ENCODE measurements at places on chromosomes 2 and 18.

DNA sequence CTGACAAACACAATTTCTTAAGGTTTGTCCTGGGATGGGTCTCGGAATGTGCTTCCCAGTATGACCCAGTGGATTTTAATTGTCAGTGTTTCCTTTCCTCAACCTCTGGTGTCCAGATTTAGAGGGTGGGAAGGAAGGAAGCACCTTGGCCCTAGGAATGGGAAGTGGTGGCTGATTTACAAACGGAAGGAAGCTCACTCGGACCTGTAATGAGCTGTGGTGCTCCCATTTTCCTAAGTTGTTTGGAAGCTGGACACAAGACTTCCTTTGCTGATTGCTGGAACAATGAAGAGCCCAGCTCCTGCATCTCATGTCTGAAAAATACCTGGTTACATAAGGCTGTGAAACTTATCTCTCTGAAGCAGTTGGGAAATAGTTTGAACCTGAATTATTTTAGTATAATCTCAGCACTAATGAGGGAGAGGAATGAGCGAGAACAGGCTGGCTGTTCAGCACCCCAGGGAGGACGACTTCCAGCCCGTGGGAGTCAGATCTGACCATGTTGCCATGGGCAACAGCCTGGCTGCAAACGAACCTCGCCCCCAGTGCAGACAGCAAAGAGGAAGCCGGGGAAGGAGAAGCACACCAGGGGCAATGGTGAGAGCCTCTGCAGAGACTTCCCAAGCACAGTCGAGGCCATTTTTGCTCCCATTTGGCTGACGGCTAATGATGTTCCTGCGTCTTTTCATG lies 74.4 kb upstream of the ASB18 start:
- no peak for DNase-seq

- DNase-seq = no peak
These were observed 57.2 kb downstream of the RTP5 start for GRCh38 chr2:241926541-241927311.

GRCh38 chr2:12429779-12430406 lies 286.8 kb upstream of the TRIB2 start:
- no peak for DNase-seq

- DNase-seq = no peak
These were observed 10.4 kb upstream of the EN1 start for GRCh38 chr2:118857677-118858484.

- no peak for DNase-seq
These were observed 82.5 kb downstream of the OSBPL1A start for GRCh38 chr18:24315170-24315569.

- DNase-seq = no peak
These were observed 101.1 kb downstream of the TRIB2 start for GRCh38 chr2:12817870-12818269.

- no peak for DNase-seq
These were observed 29.5 kb downstream of the ANXA4 start for GRCh38 chr2:69771461-69771860.

DNA sequence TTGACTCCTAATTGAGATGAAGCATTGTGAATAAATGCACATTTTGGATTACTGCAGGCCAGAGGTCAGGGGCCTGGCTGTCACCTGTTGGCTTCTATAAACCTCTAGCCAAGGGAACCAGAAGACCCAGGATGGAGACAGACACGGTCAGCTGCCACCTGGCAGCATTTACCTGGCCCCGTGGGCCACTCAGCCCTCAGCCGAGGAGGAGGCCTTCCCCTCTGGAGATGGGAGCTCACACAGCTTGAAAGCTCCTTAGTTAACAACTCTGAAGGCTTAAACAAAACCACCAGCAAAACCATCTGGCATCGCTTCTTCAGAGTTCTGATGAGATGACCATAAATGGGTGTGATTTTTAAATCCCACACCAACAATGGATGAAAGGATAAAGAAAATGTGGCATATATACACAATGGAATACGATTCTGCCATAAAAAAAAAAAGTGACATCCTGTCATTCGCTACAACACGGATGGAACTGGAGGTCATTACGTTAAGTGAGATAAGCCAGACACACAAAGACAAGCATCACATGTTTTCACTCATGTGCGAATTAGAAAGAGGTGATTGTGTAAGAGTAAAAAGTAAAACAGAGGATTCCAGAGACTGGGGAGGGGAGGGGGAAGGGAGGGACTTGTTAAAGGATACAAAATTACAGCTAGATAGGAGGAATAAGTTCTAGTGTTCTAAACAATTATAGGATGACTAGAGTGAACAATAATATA lies 218.4 kb downstream of the TMEM163 start:
- no peak for DNase-seq

- no peak for DNase-seq
These were observed 451.2 kb downstream of the CNTNAP5 start for GRCh38 chr2:124476291-124476690.

- no peak for DNase-seq
These were observed 1995.5 kb upstream of the CELF4 start for GRCh38 chr18:39561126-39561525.

DNA sequence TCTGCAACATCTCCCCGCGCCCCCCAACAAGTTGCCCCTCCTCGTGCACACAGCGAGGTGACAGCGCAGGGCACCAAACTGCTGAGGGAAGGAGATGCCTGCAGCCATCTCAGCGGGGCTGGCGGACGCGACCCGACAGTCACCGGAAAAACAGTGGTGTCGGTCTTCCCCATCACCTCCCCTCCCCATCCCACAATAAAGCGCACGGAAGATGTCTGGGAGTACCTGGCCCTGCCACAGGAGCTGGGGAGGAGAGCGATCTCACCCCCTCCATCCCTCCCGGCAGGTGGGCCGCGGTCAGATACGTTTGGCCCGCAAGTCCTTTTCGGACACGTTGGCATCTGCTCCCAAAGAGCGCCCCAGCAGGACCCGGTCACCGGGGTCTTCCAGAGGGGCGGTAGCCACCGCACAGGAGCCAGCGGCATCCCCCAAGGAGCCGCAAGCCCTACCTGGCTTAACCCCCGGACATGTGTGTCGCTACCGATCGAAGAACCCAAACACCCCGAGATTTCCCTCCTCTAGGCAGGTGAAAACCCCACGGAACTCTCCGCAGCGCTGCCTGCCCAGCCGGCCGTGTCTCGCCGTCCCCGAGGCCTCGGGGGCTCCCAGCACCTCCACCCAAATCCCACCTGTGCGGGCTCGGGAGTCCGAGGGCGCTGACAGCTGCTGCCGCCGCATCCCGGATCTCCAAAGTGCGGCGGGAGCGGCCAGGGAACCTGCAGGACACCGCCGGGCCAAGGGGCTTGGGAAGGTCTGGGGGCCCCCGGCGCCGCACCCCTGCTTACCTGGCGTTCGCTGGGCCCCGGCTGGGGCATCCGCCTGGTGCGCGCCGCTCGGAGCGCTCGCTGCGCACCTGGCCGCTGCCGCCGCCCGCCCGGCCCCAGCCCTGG lies 657 bp downstream of the ATP8B1 start:
- DNase-seq = no peak

- DNase-seq = no peak
These were observed 78.2 kb downstream of the UBE2E3 start for GRCh38 chr2:181058378-181059269.

GRCh38 chr2:34161549-34161948 lies 562.5 kb upstream of the FAM98A start:
- no peak for DNase-seq

DNA sequence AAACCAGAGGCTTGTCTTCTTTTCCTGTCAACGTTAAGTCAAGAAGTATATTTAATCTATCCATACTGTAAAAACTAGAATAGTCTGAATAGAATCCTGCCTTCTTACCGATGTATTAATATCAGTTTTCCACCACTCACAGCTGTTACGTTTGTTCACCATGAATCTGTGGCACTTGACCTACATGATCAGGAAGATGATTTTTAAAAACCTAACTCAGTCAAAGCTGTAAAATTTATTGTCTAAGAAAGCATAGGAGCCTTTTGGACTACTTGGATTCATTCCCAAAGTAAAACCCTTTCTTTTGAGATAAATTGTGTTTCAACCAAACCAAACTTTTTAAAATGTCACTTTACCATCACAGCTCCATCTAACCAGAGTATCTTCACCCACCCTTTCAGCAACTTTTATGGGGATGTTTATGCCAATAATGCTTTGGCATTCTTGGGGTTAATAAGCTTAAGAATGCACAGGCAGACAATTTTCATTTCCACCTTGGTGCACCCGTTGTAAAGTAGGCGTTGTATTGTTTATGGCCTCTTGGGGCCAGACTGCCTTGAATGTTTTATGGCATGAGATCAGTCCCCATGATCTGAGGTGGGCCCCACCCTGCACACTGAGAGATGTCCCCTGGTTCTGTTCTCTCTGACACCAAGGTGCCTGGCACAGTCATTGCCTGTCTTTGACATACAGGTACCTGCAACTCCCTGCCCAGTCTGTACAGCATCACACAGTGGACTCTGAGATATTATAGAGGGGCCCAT lies 176.2 kb upstream of the EPAS1 start:
- DNase-seq = no peak

DNA sequence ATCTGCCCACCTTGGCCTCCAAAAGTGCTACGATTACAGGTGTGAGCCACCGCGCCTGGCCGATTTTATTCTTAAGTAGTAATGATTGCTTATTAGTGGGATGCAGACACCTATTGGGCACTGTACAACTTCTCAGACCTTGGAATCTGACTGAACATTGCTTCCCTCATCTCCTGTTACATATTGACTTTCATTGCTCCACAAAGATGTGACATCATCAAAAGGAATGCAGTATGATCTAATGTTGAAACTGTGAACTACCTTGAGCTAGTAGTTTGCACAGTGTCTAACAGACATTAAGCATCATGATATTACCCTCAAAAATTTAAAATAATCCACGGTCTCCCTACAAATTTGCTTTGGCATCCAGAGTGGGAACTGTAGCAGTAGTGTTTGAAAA lies 109.8 kb upstream of the SIX2 start:
- DNase-seq = no peak

GRCh38 chr2:176083796-176084261 lies at the start of gene EVX2:
Gene EVX2, minus strand, starts transcription at chr2:176083962. Its CDS starts 186 bp downstream, at chr2:176083776.
- DNase-seq = no peak

DNA sequence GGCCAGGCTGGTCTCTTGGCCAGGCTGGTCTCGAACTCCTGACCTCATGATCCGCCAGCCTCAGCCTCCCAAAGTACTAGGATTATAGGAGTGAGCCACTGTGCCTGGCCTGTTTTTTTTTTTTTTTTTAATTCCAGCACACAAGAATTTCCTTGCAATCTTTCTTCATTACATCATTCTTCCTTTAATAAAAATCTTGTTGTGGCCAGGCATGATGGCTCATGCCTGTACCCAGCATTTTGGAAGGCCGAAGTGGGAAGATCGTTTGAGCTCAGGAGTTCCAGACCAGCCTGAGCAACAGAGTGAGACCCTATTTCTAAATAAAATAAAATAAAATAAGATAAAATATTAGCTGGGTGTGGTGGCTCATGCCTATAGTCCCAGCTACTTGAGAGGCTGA lies 21.4 kb upstream of the PLEKHM3 start:
- no peak for DNase-seq

GRCh38 chr2:133287709-133288108 lies 280.6 kb downstream of the NCKAP5 start:
- DNase-seq = no peak

DNA sequence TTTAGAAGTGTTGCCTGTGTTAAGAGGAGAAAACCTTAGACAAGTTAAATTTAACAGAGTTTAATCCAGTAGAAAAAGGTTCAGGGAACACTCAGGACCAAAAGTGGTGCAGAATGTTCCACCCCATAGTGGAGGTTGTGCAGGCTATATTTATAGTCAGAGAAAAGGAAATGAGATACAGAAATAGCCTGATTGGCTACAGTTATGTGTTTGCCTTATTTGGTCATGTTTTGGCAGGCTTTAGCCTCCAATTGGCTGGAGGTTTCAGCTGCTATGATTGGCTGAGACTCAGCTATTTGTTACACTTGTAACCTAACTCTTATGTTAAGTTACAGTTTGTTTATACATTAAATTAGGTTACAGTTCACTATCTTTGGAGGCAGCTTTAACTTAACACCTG lies 4.2 kb downstream of the STAMBP start:
- no peak for DNase-seq

- no peak for DNase-seq
These were observed 332 bp upstream of the PDCD1 start for GRCh38 chr2:241859017-241859435.

GRCh38 chr2:201674794-201675193 lies 23.6 kb downstream of the MPP4 start:
- no peak for DNase-seq

GRCh38 chr2:75787532-75788132 lies 76.9 kb upstream of the GCFC2 start:
- no peak for DNase-seq

All from cerebellar nuclear complex (tissue), 1 donor.